D341Med (cell line): ENCODE measurements at places on chromosomes 1 and 21.

DNA sequence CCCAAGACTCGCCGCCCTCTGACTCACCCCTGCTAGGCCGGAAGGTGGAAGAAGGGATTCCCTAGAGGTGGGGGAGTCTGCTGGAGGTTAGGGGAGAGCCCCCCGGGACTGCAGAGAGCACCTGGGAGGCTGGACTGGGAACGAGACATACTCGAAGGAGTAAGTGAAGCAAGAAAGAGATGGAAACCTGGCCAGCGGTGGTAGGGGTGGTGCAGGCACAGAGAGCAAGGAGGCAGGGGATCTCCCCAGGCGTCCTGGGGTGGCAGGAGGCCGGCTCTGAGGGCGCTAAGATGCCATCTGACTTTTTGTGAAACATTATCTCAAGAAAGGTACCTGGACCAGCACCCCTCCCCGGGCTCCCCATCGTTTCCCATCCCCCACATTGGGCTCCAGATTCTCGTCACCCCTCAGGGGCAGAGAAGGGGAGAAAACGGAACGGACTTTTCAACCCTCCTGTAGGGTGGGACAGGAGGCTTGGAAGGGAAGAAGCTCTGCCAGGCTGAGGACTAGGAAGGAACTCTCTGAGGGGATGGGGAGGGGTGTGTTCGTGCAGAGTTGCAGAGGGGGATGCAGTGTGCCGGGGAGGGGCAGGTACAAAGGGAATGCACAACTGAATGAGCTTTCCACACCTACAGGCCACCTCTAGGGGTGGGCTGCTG is 708 bp downstream of the CHRNB2 start:
- DNase-seq: peak; percentile 58

DNA sequence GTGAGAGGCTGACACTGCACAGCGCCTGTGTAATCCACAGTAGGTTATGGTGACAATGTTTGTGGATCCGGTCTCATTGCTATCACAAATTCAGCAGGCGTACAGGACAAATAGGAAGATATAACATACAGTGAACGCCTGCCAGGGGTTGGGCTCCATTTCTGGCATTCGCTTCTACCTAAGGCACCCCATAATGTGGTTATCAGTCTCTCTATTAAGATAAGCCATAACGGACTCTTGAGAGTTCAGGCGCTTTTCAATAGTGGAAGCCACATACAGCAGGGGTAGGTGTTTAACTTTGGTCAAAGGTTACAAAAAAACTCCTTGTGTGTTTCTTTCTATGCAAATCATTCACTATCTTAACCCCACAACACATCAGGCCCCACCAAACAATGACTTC is 72.8 kb downstream of the SIPA1L2 start:
- no peak for DNase-seq

DNA sequence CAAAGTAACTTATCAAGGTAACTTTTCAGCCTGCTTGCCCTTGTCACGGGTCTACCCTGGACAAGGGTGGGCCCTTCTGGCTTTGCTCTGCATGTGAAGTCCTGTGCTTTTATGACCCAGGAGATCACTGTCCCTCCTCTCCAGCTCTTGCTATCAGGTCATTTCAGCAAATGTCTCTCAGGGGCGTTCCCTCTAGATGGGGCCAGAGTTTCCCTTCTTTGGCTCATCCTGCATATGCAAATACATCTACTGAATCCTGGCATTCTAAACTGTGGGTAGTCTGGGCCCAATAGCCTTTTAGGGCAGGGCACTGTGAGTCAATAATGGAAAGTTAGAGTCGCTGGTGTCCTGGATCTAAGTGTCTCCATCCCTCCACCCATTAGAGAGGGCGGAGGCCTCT is 366.9 kb upstream of the USP24 start:
- no peak for DNase-seq

GRCh38 chr1:209395169-209395568 is 188.3 kb upstream of the CAMK1G start:
- DNase-seq: no peak

GRCh38 chr21:43341378-43342161 is 85.4 kb downstream of the SIK1 start:
- DNase-seq: no peak

DNA sequence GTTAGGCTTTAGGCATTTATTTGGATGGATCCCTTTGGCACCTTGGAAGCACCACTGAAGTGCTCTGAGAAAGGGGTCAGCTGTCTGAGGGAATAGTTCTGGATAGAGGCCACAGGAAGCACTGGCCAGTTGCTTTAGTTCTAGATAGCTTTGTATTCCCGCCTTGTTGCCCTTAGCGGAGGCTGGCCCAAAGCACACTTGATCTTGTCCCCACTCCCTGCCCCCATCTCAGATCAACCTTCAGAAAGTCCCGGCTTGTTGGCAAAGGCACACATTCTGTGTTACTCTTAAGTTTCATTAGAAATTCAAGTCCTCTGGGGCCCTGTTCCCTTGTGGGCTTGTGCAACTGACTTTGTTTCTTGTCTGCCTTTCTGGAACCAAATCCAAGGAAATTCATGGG is 15.2 kb upstream of the NBL1 start:
- DNase-seq: no peak

DNA sequence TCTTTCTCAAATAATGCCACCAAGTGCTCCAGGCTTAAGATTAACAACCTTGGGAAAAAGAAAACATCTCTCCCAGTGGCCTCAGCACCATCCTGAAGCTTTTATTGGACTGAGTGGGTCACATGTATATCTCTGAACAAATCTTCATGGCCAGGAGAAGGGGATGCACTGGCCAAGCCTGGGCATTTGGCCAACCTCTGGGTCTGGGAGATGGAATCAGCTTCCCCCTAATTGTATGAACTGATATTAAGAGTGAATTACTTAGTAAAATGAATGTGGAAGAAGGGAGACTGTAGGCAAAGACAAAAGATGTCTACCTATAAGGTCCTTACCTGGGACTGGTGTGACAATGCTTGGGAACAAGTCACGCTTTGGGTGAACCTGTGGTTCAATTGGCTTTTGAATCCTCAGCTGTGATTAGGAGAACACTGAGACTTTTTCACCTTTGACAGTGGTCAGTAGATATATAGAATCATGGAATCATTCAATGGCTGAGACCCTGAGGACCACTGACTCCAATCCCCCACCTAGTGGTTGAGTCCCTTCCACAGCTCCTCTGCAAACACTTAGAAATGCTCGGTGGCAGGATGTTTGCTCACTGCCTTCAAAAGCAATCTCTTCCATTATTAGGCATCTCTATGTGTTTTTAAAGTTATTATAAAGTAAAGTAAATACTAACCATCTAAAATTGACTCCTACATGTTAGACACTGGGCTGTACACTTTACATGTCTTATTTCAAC is 102.6 kb upstream of the ATP1A1 start:
- DNase-seq: no peak

GRCh38 chr1:100397681-100398080 is 45.4 kb downstream of the CDC14A start:
- no peak for DNase-seq

DNA sequence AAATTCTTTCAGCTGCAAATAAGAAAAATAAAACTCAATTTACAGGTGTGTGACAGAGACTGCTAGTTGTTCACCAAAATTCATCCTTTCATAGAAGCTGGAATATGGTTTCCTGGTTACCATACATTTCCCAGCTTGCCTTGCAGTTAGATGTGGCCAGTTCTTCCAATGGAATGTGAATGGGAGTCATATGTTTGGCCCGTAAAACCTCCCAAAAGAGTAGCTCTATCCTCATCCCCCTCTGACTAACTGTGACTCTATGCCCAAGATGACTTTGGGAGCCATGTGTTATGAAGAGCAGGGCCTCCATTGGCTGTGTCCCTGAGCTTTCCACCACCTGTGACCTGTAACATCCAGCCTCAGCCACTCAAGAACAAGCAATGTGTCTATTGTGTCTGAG is 90.6 kb upstream of the NGF start:
- no peak for DNase-seq

- no peak for DNase-seq
These were observed 145.6 kb downstream of the MRPL39 start for GRCh38 chr21:25461725-25462124.

- DNase-seq: peak; percentile 68
These were observed 6.1 kb upstream of the RNF223 start for GRCh38 chr1:1080122-1080757.

- no peak for DNase-seq
These were observed 2.6 kb upstream of the MYOG start for GRCh38 chr1:203088441-203088840.

DNA sequence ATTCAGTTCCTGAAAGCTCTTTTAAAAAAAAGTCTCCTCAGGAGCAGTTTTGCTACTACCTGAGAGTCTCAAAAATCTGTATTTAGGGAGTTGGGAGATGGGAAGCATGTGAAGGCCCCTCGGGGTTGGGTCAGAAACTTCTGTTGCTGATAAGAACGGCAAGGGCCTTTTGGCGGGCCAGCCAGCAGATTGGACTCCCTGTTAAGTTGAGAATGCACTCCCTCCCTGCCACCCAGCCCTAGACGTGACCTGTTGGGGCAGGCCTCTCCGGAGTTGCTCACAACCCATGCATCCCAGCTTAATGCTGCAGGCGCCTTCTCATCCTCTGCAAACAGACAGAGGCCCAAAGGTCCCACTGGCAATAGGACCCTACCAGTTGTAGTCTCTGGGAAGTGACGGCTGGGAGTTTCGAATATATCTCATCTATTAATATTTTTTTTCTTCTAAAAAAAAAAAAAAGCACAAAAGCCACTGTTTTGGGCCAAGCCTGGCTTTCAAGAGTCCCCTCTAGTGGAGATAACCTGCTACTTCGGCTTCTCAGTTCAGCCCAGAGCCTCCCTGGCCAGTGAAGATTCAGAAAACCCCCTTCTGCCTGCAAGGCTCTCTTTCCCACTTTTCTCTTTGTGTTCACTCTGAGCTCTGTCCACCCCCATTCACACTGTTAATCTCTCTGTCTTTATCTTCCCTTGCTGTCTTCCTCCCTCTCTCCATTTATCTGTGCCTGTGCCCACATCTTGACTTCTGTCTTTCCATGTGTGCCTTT is 5.3 kb downstream of the PLXNA2 start:
- DNase-seq: peak; percentile 52

- no peak for DNase-seq
These were observed 34.0 kb upstream of the SLC45A3 start for GRCh38 chr1:205714190-205714905.

- no peak for DNase-seq
These were observed 334.3 kb upstream of the ADAMTS5 start for GRCh38 chr21:27301220-27301619.

DNA sequence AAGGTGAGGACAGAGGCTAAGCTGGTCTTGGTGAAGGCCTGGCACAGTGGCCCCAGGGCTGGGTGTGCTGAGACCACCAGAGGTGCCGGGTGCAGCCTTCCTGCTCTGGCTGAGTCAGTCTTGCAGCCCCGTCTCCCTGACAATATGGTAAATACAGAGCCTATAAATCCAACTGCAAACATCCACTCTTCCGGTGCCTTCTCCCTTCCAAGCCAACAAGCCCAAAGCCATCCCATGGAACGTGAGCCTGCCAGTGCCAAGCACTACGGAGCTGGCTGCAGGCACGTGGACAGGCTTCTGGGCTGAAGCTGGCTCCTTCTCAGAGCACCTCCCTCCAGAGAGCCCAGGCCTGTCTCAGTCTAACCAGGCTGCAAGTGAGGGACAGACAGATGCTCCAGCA is 70.0 kb downstream of the TRABD2B start:
- no peak for DNase-seq

DNA sequence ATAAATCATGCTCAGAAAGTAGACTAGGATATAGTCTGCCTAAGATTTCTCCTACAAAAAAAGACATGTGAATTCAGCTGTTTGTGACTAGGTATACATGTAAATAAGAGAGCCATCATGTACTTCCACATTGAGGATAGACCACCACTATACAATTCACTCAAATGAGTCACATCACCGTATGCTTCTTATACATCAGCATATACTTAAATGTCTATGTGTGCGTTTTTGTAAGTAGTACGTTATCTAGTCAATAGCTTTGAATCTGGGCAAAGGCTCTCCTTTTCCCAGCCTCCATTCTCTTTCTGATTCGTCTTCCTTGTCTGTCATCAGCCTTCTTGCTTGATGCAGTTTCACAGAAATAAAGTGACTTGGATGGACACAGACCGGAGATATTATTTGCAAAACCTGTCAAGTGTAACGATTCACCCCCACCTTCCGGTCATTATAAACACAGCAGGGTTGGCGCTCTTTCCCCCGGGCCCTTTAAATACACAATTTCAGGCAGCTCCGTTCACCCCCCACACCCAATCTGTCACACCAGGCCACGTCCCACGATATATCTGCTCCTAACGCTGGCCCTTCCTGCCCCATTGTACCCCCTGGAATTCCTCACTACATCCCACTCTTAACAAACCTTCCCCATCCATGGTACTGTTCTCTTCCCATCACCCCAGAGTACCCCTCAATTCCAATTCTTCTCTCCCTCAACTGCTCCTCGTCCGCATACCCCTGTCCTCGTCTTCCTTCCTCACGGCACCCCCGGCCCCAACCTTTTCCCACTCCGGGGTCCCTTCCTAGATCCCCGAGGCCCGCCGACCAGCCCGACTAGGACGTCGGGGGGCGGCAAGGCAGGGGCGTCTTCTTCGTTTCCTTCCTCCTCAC is 636 bp downstream of the VAMP4 start:
- peak; percentile 63 for DNase-seq

DNA sequence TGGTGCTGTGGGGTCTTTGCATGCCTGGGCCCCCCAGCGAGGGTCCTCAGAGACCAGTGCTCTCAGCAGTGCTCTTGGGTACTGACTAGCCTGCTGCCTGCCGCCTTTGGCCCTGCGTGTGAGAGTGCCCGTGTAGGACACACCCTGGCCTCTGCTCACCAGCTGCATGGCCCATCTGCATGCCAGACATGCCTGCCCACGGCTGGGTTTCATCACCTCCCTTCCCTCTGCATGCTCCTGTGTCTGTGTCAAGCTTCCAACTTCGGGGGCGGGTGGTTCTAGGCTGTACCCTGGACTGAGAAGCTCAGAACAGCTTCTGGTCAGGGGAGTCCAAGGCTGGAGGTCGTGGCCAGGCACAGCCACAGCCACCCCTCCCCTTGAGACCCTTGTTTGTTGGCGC is 56.9 kb downstream of the PTPRF start:
- DNase-seq: no peak

GRCh38 chr1:239717097-239717917 is 330.9 kb downstream of the CHRM3 start:
- DNase-seq: no peak

DNA sequence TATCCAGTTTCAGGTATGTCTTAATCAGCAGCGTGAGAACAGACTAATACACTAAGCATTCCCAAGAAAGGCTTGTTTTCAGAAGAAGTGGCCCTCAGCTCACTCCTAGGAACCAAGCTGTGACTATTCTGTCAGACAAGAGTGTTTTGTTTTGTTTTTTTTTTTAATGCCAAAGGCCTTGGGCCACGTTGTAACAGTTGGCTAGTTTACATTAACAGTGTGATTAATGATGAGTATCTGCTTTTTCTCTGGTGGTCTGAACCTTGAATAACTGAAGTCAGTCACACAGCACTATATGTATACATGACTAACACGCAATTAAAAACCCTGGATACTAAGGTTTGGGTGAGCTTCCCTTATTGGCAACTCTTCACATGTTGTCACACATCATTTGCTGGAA is 21.9 kb downstream of the DPYD start:
- DNase-seq: no peak

DNA sequence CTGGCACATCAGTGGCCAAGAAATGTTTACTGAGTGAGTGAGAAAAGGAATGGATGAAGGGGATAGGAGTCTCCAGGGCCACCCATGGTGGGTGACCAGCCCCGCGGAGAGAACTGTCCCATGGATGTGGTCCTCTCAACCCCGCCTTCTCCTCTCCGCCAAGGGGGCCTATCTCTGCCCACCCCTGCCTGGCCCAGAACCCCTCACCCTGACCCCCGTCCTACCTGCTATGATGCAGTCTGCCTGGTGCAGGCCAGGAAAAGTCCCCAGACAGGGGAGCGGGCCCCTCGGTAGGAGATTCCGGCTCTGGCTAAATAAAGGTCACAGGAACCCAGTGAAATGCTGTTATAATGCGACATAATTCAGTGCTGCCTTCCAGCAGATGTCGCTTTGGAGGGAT is 107.6 kb downstream of the PTPRU start:
- no peak for DNase-seq
